ENCODE measurements at places on chromosomes 11 and 22. TPM values are rescaled to one million over a fixed set of nuclear protein-coding genes. Genes with fewer than 3 reads are reported as not detected.
A peak's percentile ranks its signal among the peaks of the same experiment; 100 is the strongest.

GRCh38 chr22:35539910-35540594, 579 bp upstream of the RASD2 start:
- peak; percentile 64 for DNase-seq

- DNase-seq, result no peak
Measured at GRCh38 chr11:73228268-73229134, 10.4 kb downstream of the P2RY2 start.

GRCh38 chr22:30607939-30608338, 965 bp downstream of the TCN2 start:
- DNase-seq, result no peak

HORMAD2 gene
- total RNA-seq, result not detected

Measured in body of pancreas (tissue), 4 donors.